ENCODE measurements at places on chromosomes 7 and 10.
A peak's percentile ranks its signal among the peaks of the same experiment; 100 is the strongest.

DNA sequence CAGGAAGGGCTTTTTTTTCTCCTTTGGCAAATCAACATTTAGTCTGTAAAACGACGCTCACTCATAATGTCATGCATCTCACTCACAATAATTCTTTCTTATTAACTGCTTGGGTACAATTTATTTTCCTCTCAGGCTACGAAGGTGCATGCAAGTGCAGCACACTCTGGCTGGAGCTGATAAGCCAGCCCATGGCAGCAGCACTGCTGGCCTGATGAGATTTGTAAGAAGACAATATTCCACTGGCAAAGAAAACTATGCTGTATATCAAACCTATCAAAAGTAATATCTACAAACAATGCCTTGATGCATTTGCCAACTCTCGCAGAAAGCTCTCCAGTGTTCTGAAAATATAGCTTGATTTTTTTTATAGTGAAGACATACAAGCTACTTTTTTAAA, 170.0 kb upstream of the PHF14 start:
- no peak for DNase-seq

DNA sequence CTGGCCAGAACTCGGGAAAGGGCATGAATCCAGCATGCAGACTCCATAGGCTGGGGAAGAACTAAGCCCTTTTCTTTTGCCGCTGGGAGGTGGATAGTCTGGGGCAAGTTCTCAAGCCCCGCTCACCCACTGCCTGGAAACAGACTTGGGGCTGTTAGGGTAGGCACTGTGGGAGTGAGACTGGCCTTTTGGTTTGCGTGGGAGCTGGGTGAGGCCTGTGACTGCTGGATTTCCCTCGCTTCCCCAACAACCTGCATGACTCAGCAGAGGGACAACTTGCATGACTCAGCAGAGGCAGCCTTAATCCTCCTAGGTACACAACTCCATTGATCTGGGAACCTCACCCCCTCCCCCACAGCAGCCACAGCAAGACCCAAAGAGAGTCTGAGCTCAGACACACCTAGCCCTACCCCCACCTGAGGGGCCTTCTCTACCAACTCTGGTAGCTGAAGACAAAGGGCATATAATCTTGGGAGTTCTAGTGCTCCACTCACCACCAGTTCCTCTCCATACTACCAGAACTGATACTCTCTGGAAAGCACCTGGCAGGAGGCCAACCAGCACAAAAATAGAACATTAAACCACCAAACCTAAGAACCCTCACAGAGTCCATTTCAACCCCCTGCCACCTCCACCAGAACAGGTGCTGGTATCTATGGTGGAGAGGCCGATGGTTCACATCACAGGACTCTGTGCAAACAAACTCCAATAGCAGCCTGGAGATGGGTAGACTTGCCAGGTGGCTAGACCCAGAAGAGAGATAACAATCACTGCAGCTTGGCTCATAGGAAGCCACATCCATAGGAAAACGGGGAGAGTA, 81.4 kb upstream of the LAMB4 start:
- DNase-seq: no peak

DNA sequence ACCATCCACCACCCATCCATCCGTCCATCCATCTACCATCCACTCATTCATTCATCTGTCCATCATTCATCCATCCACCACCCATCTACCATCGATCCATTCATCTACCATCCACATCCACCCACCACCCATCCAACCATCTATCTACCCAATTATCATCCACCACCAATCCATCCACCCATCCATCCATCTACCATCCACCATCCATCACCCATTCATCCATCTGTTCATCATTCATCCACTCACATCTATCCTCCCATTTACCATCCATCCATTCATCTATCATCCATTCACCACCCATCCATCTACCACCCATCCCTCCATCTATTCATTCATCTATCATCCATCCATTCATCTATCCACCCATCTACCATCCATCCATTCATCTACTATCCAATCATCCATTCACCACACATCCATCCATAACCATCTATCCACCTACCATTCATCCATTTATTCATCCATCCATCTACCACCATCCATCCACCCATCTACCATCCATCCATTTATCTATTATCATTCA, 188.8 kb downstream of the JCAD start:
- DNase-seq: no peak

GRCh38 chr7:2510909-2511768, 8.4 kb upstream of the LFNG start:
- DNase-seq: peak; percentile 39

DNA sequence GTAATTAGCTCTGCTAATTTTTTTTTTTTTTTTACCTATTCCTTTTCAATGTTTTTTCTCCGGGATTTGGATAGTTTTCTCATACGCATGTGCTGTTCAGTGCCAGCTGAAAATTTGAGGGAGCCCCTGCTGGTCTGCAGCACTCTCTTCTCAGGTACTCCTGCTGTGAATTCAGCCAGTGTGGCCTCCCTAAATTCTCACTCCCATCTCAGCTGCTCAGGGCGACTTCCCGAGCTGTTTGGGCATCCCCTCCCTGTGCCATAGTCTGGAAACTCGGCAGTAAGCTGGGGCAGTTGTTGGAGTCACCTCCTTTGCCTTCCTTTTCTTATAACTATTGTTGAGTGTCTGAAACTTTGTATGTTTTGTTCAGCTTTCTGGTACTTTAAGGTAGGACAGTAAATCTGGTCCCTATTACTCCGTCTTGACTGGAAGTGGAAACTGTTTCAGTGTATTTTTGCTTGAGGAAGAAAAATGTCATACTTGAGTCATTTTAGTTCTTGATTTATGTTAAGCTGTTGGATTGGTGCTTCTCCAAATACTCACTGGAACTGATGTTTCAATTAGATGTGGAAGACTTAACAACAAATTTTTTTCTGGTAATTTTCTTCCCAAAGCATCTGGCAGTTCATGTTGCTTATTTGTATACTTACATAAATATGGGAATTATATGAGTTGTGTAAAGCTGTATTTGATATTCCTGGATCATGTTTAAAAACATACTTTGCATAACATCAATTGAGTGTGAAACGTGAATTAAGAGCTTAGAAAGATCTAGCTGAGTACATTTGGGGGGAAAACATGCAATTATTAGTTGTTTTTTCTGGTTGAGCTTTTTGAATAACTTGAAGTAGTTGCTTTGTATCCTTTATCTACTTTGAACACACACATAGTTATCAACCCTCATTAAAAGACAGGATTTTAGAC, 33.7 kb downstream of the MINPP1 start:
- no peak for DNase-seq

GRCh38 chr7:79298145-79298760, 155.2 kb downstream of the MAGI2 start:
- no peak for DNase-seq

DNA sequence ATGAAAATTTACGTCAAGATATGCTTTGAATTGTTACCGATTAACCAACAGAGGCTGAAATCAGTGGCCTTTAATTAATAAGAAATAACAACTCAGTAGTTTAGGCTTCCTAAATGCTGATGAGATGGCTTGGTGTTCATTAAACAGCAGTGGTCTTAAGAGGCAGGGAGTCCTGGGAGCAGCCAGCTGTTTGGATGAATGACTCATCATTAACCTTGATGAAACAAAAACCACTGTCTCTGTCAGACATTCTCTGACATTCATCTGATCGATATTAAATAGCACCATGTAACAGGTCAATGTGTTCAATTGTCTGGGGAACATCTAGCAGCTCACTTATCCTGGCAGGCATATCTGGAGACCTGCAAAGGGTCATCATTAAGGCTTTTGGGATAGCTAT, 234.2 kb upstream of the LRRN3 start:
- no peak for DNase-seq

Data from NCI-H2081 treated with DMSO at 0.1 percent for 48 hours (cell line).